NCI-H446 treated with DMSO at 0.1 percent for 48 hours (cell line): ENCODE measurements at places on chromosomes 2 and 18.
A peak's percentile ranks its signal among the peaks of the same experiment; 100 is the strongest.

DNA sequence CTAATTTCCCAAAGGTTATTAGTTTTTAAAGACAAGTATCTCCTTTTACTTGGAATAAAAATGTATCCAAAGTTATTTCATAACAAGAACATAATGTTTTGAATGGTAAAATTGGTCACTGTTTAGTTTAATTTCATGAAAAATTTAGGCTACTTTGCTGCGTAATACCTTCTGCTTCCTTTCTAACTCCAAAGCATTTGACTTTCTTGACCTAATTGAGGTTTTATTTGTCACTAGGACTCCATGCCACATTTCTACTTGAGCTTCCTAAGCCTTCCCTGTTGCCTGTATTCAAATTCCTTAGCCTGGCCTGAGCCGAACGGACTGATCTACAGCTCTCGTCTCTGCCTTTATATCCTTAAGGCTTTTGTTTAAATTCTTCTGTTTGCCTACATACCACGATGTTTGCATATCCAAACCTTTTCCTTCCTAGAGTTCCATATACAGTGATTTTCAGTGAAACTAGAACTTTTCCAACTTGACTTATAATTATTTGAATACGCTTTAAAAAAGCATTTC is 25.1 kb downstream of the ARMC9 start:
- DNase-seq = no peak

DNA sequence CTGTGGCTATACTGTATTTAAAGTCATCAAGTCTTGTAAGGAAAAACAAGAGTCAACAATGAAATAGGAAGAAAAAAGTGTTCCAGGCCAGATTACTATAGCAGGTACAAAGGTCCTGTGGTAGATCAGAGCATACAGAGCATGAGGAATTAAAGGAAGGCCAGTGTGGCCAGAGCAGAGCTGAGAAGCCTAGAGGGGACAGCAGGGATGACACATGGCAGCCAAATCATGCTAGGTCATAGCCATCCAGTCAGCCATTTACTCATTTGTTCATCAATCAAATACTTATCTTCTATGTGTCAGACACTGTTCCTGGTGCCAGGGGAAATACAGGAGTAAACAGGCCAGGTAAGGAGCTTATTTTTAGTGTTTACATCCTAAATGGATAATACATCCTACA is 24.3 kb downstream of the ADD2 start:
- DNase-seq = no peak

DNA sequence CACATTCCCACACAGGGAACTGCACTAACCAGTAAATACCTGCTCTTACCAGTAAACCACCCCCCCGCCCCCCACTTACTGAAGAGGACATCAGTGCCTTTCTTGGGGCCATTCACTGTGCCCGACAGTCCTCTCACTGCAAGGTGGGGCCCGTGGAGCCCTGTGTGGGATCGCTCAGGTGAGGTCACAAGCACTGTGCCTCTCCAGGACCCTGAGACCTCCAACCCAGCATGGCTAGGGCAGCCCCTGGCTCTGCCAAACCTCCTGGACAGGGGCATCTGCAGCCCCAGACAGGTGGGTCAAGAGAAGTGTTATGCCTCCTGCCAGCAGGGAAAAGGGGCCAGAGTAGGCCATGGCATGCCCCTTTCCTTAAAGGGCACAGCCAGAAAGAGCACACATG is 6.7 kb upstream of the NEURL3 start:
- DNase-seq = no peak

DNA sequence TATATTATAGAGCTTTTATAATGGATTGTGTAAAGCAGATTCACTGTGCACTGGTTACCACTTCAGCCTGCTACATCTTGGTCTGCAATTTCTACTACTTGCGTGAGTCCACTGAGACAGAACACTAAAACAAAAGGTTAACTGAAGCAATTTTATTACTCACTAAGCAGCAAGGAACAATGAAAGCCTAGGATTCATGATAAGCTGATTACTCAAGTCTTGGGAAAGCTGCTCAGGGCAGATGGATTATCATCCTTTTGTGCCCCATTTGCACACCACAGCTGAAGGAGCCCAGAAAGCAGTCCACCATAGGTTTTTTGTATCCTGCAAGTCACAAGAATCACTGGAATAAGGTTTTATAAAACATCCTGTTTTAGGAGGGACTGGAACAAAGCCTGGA is 1215.2 kb upstream of the TMEFF2 start:
- DNase-seq = no peak

GRCh38 chr2:217512259-217512658 is 490.5 kb downstream of the TNS1 start:
- no peak for DNase-seq

DNA sequence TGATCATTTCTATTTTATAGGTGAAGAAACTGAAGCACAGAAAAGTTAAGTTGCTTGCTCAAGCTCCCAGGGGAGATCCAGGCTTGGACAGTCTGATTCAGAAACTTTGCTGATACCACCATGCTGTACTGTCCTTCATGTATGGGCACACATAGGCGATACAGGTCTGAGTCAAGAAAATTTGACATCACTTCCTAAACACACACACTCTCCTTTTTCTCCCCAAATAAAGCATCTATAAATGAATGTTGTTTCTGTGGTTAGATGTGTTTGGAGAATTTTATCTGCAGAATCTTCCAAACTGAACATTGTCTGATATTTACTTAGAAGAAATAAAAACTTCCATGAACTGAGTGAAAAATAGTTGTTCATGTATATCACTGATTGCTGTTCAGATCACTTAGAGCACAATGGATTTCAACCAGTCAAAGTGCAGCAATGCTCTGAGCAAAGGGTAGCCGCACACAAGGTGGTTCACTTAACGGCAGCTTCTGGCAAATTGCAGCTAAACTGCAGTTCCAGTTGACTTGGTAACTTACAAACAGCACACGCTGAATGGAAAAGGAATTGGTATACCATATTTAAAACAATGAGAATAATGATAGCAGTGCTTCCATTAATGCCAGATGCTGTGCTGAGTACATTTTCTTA is 10.0 kb upstream of the AGFG1 start:
- DNase-seq = no peak

DNA sequence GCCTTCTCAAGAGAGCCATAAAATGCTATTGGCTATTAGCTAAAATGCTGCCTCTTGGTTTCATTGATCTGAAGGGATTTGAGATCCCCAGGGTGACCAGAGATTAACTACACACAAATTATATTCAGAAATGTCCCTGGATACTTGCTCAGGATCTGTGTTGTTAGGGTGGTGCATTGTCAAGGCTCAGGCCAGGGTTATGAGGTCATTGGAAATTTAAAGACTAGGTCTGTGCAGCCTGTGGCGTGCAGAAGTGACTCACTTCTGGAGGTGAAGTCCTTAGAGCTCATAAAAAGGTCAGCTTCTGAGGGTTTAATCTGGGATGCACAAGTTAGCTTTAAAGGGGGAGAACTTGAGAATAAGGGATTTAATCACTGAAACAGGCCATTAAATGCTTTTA is 23.5 kb downstream of the LRRTM1 start:
- DNase-seq = no peak

GRCh38 chr2:180715044-180715443 is 265.4 kb upstream of the UBE2E3 start:
- DNase-seq = no peak

DNA sequence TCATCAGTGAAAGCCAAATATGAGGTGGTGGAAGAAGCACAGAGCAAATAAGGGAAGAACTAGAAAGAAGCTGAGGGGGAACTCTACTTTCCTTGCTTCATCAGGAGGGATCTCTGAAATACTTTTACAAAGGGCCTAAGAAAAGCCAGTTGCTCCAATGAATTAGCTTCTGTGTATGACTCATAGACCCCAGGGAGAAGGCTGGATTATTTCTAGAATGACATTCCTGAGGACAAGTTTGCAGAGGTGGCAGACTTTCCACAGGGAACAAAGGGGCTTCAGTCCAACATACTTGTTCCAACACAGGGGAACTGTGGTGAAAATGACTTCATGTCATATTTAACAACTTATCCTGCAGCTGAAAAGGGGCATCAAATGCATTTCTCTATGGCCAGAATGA is 29.0 kb downstream of the DOK1 start:
- DNase-seq = no peak

GRCh38 chr2:133886735-133887675 is 318.7 kb upstream of the NCKAP5 start:
- peak; percentile 40 for DNase-seq

DNA sequence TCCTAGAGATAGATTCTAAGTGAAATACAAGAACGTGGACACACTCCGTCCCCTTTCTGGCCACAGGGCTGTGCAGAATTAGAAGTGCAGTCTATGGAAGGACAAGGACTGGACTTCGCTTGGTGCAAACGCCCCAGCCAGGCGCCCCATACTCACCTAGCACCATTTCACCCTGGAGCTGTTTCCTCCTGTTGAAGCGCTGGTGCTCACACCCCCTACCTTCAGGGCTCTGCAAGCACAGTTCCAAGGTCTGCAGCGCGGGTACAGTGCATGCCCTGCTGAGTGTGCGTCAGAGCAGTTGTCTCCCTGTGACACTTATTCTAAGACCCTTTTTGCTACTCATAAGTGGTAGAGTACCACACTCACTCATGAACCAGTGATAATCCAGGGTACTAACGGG is 3.0 kb downstream of the HPCAL1 start:
- DNase-seq = no peak

GRCh38 chr2:27689424-27689823 is 25.7 kb downstream of the SLC4A1AP start:
- DNase-seq = no peak

DNA sequence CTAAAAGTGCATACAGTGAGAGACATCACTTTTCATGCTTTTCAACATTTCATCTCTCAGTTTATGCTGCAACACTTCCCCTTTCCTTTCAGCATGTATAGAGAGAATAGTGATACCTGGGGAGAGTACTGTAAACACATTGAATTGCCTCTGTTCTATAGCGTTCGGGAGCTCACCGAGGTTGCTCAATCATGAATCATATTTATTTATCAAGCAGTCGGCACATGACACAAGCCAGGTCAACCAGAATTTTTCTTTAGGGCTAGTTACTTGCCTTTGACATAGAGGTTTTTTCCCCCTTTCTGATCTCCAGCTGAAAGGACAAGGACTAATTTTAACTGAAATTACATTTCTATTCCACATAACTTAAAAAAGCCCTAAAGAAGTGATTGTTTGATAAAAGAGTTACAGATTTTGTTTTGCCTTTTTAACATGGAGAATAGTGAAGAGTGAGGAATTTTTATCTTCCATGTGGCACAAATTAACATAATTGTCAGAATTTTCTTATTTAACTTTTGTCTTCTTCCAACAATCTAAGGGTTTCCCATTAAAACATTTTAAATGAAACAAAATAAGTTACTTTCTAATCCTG is 690.9 kb upstream of the TMEFF2 start:
- no peak for DNase-seq

DNA sequence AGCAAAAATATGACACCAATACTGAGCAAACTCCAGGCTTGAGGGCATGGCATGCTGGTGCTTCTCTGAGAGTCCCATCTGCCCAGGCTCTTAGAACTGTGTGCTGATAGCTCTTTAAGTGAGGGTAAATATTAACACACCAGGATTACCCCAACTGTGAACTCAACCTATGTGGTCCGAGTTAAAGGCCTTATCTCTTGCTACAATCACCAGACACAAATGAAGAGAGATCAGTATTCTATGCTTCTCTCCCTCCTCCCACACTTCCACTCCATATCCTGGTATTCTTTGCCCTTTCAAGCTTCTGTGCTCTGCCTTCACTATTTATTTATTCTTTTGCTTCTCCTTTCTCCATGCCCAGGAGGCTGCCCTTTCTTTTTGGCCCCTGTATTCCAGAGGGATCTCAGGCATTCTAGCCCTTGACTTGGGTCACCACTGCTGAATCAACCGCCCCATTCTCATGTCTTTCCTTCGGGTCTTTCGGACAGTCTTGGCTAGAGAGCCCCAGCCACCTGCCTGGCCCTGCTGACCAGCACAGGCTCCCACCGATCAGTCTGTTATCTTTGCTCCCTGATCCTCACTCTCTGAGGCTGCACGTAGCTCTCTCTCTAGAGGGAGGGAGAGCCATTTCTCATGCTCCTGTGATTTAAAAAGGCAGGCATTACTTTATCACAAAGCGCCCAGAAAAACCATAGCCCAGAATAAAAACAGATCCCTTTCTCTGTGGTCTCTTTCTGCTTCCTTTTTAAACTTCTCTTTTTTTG is 17.2 kb upstream of the HK2 start:
- no peak for DNase-seq

DNA sequence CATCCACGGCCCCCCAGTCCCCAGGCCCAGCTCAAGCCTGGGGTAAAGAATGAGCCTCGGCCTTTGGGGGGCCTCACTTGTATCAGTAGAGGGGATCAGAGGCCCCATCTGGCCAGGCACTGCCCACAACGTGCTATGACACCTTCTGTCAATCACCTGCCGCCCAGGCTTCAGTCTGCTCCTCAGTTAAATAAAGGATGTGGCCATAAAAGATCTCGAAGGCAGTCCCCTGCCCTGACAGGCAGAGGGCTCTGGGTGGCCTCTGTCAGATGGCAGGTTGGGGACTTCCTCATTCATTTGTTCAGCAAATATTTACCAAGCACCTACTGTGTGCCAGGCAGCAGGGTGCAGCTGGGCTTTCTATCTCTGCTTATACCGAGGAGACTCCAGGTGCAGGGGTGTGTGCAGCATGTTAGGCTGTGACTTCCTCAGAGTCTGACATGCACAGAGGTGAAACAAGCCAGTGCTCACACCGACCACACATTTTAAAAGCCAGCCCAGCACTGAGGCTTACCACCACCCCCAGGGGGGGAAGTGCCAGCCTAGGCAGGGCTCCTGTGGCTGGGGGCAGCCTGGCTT is 166.4 kb downstream of the GALNT1 start:
- no peak for DNase-seq

DNA sequence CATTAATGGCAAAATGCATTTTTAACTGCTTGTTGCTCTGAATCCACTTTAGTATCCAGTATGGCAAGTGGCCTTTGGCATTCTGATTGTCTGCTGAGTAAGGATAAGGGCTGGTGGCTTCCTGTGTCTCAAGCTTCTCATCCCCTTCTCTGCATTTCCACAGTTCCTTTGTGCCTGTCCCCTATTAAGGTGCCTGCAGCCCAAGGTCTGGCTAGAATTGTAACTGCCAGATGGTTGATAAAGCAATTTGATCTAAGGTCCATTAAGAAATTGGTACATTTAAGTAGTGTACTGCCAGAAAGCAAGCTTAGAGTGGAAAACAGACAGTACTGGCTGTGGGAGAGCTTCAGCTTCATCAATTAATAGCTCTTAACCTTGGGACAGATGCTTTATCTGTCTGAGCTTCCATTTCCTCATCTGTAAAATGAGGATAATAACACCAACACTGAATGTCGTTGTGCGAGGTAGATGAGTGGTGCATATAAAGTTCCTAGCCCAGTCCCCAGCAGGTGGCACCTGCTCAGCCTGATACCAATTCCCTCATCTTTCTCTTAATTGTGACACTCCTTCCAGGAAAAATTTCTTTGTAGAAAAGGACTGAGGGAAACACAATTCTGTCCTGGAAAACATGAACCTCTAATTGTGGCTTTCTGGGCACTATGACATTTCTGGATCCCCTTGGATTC is 570.6 kb upstream of the GCFC2 start:
- DNase-seq = no peak

- DNase-seq = no peak
Observed at GRCh38 chr2:218194880-218195279, 22.1 kb upstream of the ARPC2 start.

- DNase-seq = no peak
Observed at GRCh38 chr2:23537991-23538390, 153.0 kb downstream of the KLHL29 start.
